Mesenteric fat pad (tissue), 1 donor: ENCODE measurements at places on chromosomes 7 and 10. TPM values are rescaled to one million over a fixed set of nuclear protein-coding genes. Genes with fewer than 3 reads are reported as not detected.

Gene LRRD1
- not detected for total RNA-seq

Gene CYP26C1
- total RNA-seq: 0.22 TPM

Gene AOAH
- total RNA-seq: 9.4 TPM

Gene HIBADH
- 44.4 TPM for total RNA-seq

Gene SFMBT2
- 12.0 TPM for total RNA-seq

Gene WNT2
- 0.45 TPM for total RNA-seq

Gene TRPV6
- not detected for total RNA-seq

Gene XRCC2
- total RNA-seq: 0.29 TPM

Gene OR2A1
- 0.16 TPM for total RNA-seq

Gene NPC1L1
- 0.29 TPM for total RNA-seq

Gene ENKUR
- not detected for total RNA-seq

Gene FXYD4
- total RNA-seq: not detected

Gene PTCD1
- total RNA-seq: 11.7 TPM

Gene FOXL3
- not detected for total RNA-seq

Gene SKAP2
- 45.9 TPM for total RNA-seq
